Dermis blood vessel endothelial cell (primary cell): ENCODE measurements at places on chromosomes 11 and 22. TPM values are rescaled to one million over a fixed set of nuclear protein-coding genes. Genes with fewer than 3 reads are reported as not detected.
A peak's percentile ranks its signal among the peaks of the same experiment; 100 is the strongest.

DNA sequence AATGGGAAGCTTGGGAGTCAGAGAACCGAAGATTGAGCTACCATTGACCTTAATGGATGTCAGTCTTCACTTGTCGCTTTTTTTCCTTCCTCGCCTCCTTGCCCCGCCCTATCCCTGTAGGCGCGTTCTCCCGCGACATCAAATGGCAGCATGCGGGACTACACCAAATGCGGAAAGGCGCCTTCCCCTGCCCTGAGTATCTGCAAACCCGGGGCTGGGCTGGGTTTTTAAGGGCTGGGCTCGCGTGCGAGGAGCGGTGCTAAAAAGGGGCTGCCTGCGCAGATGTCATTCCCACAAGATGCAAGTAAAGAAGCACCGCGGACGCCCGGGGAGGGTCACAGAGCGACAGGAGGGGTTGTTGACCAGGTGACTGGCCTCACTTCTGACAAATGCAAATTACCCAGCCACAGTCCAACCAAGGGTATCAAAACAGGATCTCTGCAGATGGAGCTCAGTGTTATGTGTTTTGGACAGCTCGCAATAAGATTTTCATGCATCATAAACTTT lies 4.7 kb upstream of the FAM111B start:
- peak; percentile 55 for DNase-seq

- no peak for DNase-seq
Measured at GRCh38 chr11:69354545-69354897, 60.6 kb downstream of the MYEOV start.

GRCh38 chr11:109424901-109425300 lies 2.9 kb downstream of the C11orf87 start:
- peak; percentile 18 for DNase-seq

DNA sequence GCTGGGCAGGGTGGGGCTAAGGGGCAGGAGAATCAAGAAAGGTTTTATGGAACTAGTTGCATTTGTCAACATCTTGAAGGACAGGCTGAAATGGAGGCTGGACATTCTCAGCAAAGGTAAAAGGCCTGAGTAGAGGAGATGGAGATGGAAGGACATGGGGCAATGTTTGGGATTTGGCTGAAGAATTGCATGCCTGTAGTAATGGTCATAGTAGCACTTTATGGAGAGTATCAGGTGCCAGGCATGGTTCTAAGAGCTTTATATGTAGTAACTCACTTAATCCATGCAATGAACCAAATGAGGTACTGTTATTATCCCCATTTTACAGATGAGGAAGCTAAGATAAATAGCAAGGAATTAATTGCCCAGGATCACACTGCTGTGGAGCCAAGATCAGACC lies 23.9 kb downstream of the BMAL1 start:
- DNase-seq: no peak

DNA sequence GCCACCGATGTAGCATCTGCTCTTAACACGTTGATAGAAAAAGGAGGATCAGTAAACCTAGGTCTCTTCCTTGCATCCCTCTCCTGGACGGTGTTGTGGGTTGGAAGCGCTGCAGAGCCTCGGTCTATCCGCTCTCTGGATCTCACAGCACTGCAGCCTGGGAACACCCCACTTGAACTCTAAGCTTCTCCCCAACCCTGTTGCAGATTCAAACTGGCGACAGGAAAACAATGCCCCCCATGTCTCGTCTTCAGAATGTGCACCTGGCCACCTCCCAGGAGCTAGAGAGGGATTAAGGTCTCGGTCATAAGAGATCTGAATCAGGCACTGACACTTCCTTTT lies 454 bp downstream of the TMEM218 start:
- DNase-seq: no peak

Gene DNAJB7
- not detected in 2 replicates for total RNA-seq

GRCh38 chr11:127651175-127651887 lies 650.8 kb upstream of the KIRREL3 start:
- peak; percentile 22 for DNase-seq

Gene SYCE3
- total RNA-seq: not detected in 2 replicates

DNA sequence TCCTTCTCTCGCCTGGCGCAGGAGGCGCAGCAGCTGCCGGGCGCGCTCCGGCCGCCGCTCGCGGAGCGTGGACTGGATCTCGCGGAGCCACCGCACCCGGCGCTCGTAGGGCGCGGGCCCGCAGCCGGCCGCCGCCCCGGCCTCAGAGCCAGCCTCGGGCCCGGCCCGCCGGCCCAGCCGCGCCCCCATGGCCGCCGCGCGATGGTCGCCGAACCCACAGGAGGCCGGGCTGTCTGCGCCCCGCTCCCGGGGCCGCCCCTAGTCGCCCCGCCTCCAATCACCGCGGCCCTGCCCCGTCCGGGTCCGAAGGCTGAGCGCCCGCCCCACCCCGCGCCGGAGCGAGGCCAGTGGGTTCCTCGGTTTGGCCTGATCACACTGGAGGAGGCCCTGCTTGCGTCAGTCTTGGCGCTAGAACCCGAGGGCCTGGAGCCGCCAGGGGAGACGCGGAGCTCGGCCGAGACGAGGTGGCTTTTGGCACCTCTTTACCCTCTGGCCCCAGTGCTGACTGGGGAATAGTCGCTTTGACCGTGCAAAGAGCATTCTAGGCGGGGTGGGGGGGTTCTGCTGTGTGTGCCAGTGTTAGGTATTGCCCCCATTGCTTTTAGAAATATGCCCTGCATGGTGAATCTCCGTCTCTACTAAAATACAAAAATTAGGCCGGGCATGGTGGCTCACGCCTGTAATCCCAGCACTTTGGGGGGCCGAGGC lies at the start of gene LRRC75B:
Gene LRRC75B (minus strand): TSS at position 223 of the 708 bp plus-strand sequence. CDS start 34 bp downstream, at position 189.
- peak; percentile 79 for DNase-seq

DNA sequence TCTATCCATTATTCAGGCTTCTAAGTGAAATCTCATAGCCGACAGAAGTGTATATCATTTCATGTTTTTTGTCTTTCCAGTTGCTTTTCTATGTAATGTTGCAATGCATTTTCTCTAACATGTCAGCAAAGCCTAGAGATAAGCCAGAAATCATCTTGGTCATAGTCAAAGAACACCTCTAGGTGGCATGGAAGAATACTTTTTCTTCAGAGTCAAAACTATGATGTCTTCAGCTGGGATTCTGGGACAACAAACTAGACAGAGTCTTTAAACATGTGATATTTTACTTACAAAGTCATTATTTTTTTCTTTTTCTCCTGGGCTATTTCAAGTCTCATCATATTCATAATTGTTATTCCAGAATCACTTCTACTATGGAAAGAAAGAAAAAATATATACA lies 4.4 kb downstream of the GAS2 start:
- peak; percentile 39 for DNase-seq

Gene TH
- not detected in 2 replicates for total RNA-seq

GRCh38 chr22:48302657-48303368 lies 1524.9 kb downstream of the BRD1 start:
- DNase-seq: no peak

DNA sequence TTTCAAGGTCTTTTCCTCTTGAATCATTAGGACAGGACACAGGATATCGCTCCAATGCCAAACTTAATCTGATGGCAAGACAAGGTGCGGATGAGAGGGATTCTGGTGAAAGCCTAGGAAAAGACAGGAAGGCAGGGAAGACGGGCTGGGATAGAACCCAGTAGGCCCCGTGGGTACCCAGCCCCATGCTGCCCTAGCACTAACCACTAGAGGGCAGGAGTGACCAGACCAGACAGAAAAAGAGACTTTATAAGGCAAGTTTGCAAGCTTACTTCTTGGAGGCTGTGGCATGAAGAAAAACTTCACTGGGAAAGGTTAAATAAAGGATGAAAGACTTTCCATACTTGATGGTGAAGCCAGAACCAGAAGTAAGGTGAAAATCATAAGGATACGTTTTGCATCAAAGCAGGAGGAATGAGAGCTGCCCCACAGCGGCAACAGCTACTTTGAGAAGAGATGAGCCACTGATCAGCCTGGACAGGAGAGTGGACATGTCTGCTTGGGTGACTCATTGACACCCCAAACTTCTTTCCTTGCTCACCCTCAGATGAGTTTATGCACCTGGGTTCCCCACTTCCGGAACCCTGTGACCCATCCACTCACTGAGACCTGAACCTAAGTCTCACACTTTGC lies 39.8 kb downstream of the SYN3 start:
- peak; percentile 56 for DNase-seq

DNA sequence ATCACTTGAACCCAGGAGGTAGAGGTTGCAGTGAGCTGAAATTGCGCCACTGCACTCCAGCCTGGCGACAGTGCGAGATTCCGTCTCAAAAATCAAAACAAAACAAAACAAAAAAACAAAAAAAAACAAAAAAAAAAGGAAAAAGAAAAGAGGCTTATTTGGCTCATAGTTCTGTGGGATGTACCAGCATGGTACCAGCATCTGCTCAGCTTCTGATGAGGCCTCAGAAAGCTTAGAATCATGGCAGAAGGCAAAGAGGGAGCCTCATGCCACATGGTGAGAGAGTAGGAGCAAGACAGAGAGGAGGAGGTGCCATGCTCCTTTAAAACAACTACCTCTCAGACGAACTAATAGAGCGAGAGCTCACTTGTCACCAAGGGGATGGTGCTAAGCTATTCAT lies 10.6 kb upstream of the PTS start:
- no peak for DNase-seq
